ENCODE measurements at places on chromosomes 11 and 22. TPM values are rescaled to one million over a fixed set of nuclear protein-coding genes. Genes with fewer than 3 reads are reported as not detected.

SMTNL1 gene
- not detected for total RNA-seq

C11orf42 gene
- not detected for total RNA-seq

TNNI2 gene
- total RNA-seq: not detected

RIMBP3C gene
- total RNA-seq: 0.57 TPM

CHST1 gene
- 0.25 TPM for total RNA-seq

PHOX2A gene
- total RNA-seq: not detected

TSPAN18 gene
- total RNA-seq: 1.5 TPM

GRCh38 chr11:94664346-94664745, 97.2 kb downstream of the PIWIL4 start:
- no peak for DNase-seq

GRCh38 chr22:17769716-17770082, 4.6 kb downstream of the BID start:
- no peak for DNase-seq

DNA sequence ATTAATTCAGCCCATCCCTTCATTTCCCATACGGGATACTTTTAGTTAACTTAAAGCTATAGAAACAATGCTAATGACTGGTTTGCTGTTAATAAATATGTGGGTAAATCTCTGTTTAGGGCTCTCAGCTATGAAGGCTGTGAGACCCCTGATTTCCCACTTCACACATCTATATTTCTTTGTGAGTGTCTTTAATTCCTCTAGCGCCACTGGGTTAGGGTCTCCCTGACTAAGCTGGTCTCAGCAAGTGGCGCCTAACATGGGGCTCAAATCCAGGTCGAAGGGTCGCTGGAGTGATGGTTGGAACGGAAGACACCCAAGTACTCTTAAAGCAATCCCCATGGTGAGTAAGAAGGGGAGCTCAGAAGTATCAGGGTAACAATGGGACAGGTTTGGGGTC, 14.4 kb upstream of the OOSP1 start:
- no peak for DNase-seq

- DNase-seq: no peak
These were observed 31.2 kb upstream of the P2RY2 start for GRCh38 chr11:73186886-73187285.

DNA sequence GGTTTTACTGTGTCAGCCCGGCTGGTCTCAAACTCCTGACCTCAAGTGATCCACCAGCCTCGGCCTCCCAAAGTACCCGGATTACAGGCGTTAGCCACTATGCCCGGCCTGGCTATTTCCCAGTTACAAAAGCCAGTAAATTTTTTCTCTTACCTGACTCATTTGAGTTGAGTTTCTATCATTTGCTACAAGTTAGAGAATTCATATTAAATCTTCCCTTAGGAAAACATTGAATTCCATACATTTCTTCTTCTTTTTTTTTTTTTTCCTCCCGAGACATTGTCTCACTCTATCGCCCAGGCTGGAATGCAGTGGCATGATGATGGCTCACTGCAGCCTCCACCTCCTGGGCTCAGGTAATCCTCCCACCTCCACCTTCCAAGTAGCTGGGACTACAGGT, 26.0 kb downstream of the CHEK2 start:
- no peak for DNase-seq

DNA sequence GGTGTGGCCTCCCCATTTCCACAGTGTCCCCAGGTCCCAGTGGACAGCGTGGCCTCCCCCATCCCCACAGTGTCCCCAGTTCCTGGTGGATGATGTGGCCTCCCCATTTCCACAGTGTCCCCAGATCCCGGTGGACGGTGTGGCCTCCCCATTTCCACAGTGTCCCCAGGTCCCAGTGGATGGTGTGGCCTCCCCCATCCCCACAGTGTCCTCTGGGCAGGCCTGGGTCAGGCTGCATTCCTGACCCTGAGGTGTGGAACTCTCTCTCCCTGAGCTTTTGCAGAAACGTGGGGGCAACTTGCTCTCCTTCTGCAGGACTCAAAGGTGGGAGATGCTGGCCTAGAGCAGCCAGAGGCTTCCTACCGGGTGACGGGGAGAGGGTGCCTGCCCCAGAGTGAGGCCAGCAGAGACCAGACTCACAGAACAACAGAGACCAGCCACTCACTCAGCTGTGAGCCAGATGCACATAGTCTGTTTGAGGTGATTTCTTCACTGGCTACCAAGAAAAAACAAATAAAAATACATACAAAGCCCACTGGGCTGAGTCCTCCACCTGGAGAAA, 85.8 kb upstream of the FGF3 start:
- DNase-seq: no peak

DNA sequence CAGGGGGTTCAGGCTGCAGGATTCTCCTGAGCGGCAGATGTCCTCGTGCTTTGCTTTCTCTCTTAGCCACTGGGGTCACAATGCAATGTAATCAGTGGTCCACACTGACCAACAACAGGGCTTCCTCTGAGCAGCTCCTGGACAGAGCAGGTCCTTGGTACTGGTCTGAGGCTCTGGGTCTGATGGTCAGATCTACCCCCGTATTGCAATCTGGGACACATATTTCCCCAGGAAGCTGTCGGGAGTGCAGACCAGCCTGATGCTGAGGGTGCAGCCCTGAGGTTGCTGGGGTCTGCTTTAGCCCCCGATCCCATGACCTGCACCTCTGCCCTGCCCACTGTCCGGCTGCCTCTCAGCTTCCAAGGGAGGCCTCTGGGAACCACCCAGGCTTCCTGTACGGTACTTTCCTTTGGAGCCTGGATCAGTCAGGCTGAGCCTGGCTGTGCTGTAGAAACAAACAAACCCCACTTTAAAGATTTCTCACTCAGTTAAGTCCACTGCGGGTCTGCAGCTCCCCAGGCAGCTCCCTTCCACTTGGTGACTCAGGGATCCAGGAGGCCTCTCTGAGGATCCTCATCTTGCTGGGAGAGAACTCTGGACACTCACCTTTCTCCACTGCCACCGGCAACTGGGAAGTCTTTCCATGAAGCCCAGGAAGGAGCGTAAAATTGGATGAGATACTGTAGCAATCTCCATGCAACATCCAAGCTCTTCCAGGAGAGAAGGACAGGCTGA, 1046.6 kb downstream of the TBC1D22A start:
- no peak for DNase-seq

- DNase-seq: no peak
These were observed 52.3 kb downstream of the SLC22A12 start for GRCh38 chr11:64643256-64643881.

GRCh38 chr11:15471895-15472799, 357.4 kb downstream of the INSC start:
- no peak for DNase-seq

DNA sequence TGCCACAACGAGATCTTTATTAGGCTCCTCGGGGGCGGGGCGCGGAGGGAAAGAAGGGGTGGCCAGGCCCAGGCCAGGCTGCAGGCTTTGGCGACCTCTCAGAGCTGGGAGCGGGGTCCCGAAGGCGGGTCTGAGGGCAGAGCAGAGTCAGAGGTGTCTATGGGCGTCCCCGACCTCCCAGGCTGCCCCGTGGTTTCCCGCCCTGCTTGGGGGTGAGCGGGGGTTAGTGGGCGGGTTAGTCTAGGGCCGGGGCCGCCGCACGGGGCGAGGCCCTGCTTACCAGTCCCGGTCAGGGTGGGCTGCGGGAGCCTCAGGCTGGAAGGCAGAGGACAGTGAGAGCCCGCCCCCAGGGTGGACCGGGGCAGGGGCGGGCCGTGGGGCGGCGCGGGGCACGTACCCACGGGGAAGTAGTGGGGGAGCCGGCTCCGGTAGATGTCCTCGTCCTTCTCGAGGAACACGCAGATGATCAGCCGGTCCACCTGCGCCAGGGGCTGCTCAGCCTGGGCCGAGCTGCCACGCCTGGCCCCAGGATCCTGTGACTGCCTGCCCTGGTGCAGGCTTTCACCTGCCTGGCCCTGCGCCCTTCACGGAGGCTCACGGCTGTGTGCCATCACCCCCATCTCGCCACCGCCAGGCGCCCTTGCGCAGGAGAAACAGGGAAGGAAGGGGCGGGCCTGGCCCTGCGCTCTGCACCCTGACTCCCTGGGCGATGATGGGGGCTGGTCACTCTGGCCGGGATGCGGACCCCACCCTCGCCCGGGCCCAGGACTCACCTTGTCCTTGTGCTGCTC, 12.5 kb downstream of the OTUB1 start:
- no peak for DNase-seq

DNA sequence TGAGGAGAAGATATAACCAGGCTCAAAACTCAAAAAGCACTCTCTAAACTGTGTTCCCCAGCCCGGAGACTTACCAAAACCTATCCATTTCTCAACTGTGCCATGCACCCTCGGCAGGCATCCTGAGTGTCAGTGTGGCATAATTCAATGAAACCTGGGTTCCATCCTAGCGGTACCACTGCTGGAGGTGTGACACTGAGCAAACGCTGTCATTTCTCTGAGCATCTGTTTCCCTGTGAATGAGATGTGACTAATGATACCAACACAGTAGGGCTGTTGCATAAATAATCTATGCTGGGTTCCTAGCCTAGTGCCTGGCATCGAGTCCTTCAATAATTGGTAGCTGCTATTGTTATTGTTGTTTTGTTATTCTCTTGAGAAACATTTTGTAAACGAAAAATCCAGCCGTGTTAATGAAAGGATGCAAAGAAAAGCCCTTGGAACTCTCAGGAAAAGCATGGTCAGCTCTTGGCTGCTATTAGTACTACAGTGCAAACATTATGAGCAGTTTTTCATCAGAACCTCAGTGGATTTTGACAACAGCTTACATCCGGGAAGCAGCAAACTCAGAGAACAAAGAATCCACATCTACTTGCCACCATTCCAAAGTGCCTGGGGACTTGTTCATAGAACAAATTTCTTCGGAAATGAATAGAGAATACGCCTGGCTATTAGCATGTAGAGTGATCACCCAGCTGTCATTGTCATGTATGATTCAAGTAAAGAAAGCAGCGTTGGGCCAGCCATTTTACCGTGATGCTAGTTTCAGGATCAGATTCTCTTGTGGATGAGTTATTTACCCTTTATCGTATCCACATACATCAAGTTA, 53.7 kb downstream of the TECTA start:
- DNase-seq: no peak

GRCh38 chr11:117986981-117987574, 884 bp downstream of the IL10RA start:
- peak; percentile 56 for DNase-seq

- DNase-seq: peak; percentile 3
These were observed 7.7 kb downstream of the MUC2 start for GRCh38 chr11:1082346-1082727.

DNA sequence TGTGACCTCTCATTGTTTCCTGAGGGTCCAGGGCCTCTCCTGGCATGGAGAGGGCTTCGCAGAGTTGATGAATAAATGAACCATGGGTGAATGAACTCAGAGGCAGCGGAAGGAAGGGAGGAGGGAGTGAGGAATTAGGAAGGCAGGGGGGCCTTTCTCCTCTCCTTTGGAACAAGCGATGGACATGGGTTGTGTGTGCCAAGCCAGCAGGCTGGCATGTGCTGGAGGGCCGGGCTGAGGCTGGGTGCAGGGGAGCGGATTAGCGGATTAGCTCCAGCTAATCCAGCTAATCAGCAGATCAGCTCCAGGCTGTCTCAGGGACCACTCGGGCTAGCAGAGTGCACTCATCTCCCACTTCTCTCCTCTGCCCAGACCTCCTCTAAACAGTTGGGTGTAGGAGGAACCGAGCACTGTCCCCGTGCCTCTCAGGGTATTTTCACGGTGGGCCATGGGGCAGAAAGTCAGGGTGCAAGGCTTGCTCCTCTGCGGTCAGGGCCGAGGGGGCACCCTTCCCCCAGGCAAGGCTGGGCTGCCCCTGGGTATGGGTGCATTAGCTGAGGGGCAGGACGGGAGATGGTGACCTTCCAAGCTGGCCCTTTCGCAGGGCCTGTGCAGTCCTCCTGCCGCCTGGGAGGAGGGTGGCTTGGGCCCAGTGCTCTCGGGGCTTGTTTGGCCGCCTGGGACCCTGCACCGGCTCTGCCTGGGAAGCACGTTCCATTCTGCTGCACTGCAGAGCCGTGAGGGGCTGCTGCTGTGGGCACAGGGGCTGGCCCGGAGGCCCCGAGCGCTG, 120.3 kb upstream of the B3GAT1 start:
- peak; percentile 3 for DNase-seq

GRCh38 chr11:108654994-108655631, 9.8 kb upstream of the DDX10 start:
- DNase-seq: no peak

DNA sequence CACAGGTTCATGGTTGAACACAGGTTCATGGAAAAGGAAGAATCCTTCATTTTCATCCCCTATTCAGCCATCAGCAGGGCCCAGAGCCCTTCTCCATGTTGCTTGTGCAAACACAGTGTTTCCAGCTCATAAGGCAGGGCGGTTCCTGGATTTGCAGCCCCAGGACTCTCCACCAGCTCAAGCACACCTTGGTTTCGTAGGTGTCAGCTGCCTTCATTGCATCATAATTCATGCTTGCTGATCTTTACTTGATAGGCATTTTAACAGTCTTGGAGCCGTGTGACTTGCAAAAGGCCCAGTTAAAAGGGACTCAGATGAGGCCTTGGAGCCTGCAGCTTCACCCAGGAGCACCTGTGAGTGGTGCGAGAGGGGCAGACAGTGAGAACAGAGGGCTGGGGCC, 318.1 kb upstream of the B3GAT1 start:
- DNase-seq: no peak

DNA sequence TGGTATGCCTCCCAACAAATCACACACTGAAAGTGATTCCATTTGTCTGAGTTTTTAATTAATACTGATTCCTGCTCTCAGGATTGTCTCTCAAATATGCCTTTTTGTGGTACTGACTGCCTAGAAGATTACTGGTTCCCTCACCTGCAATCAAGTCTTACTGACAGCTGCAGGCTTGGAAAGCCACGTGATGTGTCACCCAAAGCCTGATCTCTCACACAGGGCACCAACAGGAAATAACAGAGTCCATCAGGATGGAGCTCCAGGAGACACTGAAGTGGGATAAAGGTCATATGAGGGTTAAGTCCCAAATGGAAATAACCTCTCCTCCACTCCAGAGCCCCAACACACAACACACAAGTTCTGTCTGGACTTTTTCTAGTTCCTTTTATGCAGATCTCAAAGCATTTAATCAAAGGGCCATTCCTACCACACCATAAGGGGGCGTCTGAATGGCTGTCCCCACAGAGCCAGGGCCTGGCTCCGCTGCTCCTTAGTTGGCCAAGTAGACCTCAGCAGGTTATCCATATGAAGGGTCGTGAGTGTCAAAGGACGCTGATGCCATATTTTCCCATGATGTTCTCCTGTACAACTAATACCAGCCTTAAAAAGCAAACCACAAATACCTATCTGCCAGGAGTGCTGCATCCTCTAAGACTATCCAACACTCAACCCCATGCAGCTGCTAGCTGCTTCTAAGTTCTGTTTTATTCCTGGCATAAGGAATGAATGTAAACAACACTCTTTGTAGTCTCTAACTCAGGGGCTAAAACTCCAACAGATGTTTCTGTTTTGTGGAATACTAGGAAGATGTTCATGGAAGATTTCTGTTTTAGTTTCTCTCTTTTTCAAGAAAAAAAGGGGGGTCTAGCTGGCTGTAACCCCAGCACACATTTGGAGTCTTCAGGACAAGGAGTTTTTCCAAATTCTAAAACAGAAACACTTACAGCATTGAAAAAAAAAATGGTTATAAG, 13.0 kb downstream of the SCUBE2 start:
- DNase-seq: no peak
